ENCODE measurements at places on chromosomes 7 and 10.

DNA sequence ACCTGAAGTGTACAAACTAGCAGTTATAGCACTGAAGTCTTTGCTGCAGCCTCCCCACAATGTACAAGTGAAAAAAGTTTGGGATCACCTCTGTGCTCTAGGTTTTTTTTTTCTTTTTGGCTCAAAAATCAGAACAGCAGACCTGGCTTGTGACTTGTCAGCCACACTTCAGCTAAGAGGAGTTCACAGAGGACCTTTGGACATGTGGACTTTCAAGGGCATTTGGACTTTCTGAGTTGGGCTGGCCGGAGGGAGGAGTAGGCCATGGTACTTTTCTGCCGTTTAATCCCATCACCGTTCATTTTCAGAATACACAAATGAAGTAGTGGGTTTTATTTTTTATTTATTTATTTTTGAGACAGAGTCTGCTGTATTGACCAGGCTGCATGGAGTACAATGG, 21.9 kb upstream of the ACSL5 start:
- no peak for DNase-seq

- DNase-seq = no peak
Measured at GRCh38 chr10:123883673-123884320, 7.8 kb downstream of the CPXM2 start.

- DNase-seq = no peak
Measured at GRCh38 chr7:55235115-55235514, 130.0 kb upstream of the LANCL2 start.

DNA sequence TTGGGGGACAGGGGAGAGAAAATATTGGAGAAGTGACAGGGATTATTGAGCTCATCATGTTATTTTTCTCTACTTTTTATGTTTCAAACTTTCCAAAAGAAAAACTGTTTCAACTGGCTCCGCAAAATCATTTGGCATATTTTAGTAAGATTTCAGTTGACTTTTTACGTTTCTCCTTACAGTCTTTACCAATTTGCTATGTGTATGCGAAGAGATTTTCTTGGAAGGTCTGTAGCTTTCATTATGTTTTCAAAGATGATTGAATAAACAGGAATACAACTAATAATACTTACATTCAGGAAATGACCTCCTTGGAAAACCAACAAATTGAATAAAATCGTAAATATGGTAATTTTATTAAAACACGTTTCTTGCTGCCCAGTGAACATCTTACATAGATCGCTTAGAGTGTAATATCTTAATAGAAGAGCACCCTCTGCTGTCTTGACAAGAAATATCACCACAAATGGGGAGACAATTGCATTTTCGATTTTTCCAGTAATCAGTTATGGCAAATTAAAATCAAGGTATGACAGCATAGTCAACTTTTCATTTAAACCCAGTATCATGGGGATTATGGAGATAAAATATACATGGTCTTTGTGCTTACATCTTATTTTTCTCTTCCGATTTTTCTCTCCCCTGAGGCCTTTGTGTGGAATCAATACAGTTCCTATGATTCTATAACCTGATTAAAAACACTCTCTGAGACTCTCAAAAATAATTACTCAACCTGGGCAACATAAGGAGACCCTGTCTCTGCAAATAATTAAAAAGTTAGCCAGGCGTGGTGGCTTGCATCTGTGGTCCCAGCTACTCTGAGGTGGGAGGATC, 43.1 kb downstream of the MBL2 start:
- peak; percentile 49 for DNase-seq

DNA sequence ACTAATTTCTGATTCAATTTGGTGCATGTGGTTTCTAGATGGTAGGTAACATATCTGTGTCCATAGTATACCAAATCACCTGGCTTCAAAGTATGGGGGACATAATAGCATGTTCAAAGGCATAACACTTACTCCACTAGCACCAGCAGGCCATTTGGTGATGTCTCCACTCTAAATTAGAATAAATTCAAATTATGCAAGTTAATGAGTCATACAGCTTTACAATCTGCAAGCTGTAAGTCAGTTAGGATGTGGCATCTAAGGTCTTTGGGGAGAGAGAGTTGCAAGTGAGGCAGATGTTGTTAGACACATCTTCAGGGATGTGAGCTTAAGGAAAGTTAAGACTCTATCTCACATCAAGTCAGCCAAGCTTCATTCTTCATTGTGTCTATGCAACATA, 506.4 kb upstream of the GRM3 start:
- no peak for DNase-seq

Data from muscle of leg (tissue), 16 donors.